Foreskin keratinocyte (primary cell): ENCODE measurements at places on chromosomes 3 and 15.

- DNase-seq = no peak
Observed at GRCh38 chr3:143045639-143046038, 44.3 kb downstream of the U2SURP start.

GRCh38 chr3:64131725-64132469 is 93.4 kb downstream of the PRICKLE2 start:
- no peak for DNase-seq

DNA sequence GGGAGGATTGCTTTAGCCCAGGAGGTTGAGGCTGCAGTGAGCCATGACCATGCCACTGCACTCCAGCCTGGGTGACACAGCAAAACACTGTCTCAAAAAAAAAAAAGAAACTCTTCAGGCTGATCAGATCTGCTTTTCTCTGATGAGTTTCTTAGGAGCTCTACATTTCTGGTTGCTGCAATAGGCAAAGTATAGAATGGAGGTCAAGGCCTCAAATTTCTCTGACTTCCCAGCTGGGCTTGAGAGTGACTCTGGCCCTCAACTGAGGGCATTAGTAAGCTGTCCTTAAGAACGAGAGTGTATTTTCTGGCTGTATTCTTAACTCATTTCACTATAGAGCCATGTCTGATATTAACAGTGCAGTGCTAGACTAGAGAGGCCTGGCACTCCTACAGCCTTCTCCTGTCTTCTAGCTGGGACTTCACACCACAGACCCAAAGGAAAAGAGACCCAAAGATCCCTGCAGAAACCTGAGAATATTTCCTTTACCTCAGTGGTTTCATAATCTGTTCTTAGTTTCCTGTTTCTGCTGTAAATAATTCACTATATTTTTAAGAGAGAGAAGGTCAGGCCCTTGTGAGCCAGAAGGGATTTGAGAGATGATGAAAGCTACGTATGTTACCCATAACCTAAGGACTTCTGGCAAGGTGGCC is 2.0 kb upstream of the NR1I2 start:
- DNase-seq = no peak

GRCh38 chr15:80699981-80700380 is 4.9 kb downstream of the ABHD17C start:
- DNase-seq = peak; percentile 17

DNA sequence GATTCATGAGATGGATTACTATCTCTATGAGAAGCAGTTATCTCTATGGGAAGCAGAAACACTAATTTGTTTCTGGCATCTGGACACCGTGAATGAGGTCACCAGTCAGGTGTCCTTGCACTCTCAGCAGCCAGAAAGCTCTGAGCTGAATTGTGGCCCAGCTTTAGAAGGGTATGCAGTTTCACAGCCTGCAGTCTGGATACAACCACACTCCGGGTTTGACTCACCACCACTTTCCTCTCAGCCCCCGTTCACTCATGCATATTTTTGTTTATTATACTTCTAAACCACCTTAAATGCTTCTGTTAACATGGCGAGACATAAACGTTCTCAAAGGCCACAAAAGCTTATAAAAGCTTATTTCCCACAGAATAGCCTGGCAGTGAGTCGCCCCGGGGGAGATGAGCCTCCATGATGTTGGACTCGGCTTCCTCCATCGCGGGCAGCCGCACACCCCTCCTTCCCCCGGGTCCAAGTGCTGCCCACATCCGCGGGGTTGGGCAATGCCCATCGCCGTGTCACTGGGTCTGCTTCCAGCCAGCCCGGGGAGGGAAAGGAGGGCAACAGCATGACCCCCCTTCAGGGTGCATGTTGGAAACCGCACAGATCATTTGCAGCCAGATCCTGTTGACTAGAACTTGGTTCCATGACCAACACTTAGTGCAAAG is 16.8 kb upstream of the SLC41A3 start:
- DNase-seq = no peak

DNA sequence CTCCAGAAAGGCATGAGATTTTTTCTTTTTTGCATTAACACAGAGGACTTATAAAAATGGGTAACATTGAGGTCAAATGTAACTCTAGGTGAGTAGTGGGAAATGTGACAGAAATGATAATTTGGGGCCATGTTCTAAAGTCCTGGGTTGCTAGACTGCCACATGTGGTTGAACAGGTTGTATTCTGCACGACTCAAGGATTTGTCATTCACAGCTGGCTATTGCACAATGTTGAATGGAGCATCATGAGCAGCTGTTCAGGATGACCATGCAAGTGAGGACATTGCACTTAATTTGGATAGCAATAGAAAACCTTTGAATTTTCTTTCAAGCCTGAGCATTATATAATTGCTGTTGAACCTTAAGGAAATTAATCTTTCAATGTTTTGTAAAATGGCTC is 396.6 kb downstream of the NAALADL2 start:
- peak; percentile 88 for DNase-seq

DNA sequence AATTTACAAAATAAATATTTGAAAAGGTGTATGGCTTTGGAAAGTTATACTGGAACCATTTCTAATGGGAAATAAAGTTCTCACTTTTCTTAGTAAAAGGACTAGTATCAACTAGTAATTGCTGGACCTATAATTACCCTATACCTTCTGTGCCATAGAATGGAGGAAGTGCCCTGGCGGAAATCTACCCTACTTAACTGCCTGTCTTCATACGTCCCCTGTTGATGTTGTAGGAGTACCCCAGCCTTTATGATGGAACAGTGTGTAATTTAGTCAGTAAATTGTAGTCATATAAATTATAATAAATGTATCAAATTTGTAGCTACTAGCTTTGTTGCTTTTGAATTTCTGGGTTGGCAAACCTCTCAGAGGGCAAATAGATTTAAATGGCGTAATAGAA is 149.9 kb downstream of the LPP start:
- no peak for DNase-seq

DNA sequence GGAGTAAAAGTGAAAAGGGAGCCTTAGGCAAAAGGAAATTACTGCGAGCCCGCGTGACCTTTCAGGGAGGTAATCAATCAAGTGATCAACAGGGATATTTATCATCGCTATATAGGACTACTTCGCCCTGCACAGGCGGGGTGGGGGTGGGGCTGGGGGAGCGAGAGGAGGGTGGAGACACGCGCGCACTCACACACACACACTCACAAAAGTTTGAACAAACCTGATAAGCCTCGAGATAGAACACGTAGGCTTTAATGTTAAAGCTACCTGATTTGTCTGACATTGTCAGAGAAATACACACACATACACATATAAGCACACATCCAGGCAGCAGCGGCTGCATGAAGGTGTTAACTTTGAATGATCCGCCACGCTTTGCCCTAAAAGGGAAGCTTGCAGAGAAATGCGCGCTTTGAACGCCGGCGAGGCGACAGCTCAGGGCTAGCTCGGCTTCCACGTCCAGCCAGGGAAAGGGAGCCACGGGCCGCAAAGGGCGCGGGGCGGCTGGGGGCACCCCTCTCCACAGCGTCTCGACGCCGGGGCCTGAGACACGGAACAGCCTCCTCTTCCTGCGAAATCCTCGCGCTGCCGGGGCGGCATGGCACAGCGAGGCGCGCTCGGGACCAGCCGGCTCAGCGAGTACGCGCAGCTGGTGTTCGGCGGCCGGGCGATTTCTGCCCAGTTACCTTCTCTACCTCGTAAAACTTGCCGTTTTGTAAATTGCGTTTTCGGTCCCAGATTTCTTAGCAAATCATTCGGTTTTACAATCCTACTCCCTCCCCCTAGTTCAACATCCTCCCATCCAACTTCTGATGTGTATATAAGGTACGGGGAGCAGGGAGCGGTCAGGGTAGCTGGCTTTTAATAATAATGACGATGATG is 4.8 kb upstream of the MECOM start:
- DNase-seq = no peak

DNA sequence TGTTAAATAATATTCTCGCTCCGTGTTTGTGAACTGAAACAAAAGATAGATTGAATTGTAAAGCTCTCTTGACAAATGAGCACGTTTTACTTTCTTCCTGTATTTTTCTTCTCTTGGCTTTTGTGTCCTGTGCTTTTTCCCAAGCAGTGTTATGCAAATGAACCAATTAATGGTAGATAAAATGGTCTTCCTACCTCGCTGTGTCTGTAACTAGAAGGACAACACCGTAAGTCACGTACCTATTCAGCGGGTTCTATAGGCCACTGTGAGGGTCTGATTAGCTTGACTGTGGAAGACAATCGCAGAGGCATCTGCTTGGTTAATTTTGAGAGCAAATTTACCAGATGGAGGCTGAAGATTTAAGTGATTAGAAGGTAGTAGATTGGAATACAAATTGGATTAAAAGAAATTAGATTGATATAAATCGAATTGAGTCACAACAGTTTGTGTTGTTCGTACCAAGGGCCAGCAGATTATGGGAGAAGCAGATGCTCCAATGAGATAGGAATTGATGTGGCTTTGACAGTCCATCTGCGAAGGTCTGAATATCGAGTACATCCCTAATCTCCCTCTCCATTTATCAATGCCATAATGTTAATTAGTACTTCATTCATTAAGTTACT is 40.2 kb downstream of the ROBO2 start:
- DNase-seq = no peak

- no peak for DNase-seq
Observed at GRCh38 chr3:67808906-67809305, 154.5 kb upstream of the SUCLG2 start.

DNA sequence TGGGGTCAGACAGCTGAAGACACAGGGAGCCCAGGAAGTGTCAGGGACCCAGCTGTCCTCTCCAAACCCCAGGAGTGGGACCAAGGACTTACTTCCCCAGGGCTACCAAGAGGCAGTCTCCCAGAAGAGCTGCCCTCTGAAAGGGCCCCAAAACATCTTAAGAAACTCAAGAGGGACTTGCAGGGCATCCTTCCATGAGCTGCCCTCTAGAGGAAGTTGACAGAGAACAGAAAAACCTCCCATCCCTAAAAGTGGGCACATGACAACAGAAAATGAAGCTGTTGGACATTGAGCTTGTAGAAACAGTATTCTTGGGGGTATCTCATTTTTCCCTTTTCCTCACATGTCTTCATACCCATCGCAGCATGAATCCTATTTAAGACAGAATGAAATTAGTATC is 58.9 kb downstream of the MECOM start:
- DNase-seq = no peak

DNA sequence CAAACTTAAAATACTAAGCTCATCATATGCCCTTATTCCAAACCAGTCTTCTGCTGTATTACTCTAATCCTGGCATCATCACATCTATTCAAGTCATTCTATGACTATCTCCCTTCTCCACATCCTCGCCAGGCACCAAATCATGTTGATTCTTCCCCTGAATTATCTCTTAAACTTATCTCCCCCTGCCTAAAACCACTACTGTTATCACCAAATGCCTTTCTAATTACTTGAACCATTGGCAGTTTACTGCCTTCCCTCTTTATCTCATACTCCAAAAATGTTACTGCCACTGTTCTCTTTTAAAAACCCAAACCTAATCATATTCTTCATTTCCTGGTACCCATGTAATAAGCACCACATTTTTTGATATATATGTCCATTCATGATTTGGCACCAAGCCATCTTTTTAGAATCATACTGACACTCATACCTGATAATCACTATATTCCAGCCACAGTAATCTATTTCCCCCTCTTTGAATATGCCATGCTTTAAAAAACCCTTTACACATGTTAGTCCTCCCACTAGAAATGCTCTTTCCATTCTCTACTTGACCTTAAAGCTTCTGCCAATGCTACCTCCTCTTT is 126.8 kb downstream of the PEAK1 start:
- no peak for DNase-seq

- DNase-seq = no peak
Observed at GRCh38 chr3:193129607-193130006, 111.4 kb upstream of the PLAAT1 start.

GRCh38 chr3:188351648-188352047 is 197.7 kb downstream of the LPP start:
- DNase-seq = no peak
